Bladder microvascular endothelial cell (primary cell): ENCODE measurements at places on chromosomes 5 and 9. TPM values are rescaled to one million over a fixed set of nuclear protein-coding genes. Genes with fewer than 3 reads are reported as not detected.

The FREM1 gene
- total RNA-seq: 0.16 TPM in 1 of 2 replicates, not detected in the other

The DOK3 gene
- total RNA-seq: 3.4 and 4.5 TPM in 2 replicates

The MLLT3 gene
- total RNA-seq: 8.1 and 9.6 TPM in 2 replicates

The SLC6A7 gene
- not detected in 2 replicates for total RNA-seq

The IL13 gene
- total RNA-seq: not detected in 2 replicates

The TAF1L gene
- total RNA-seq: under 0.01 TPM in 1 of 2 replicates, not detected in the other

The GPR21 gene
- 0.16 and 3.8 TPM in 2 replicates for total RNA-seq

The PCDHGA3 gene
- total RNA-seq: 0.32 and 0.82 TPM in 2 replicates

The FOXD4L4 gene
- 0.38 TPM in 1 of 2 replicates, not detected in the other for total RNA-seq

The RORB gene
- under 0.01 TPM in 2 replicates for total RNA-seq

The MEIKIN gene
- not detected in 2 replicates for total RNA-seq

The BNC2 gene
- total RNA-seq: 7.6 and 10.4 TPM in 2 replicates

The CCDC192 gene
- not detected in 2 replicates for total RNA-seq

The HSPB3 gene
- total RNA-seq: not detected in 2 replicates

The SCAI gene
- 2.3 and 9.6 TPM in 2 replicates for total RNA-seq

The NR4A3 gene
- total RNA-seq: 0.16 and 0.19 TPM in 2 replicates

The WDR31 gene
- 0.49 and 0.63 TPM in 2 replicates for total RNA-seq

The HSD17B3 gene
- total RNA-seq: 0.13 TPM in 1 of 2 replicates, not detected in the other

The KCTD16 gene
- under 0.01 and 0.06 TPM in 2 replicates for total RNA-seq

The CDC25C gene
- 3.7 and 8.1 TPM in 2 replicates for total RNA-seq

The ELOVL7 gene
- 0.38 and 1.8 TPM in 2 replicates for total RNA-seq

The IL9 gene
- not detected in 2 replicates for total RNA-seq

The IFNE gene
- total RNA-seq: 0.16 and 0.63 TPM in 2 replicates

The KCNV2 gene
- total RNA-seq: not detected in 2 replicates
